A549 treated with ZK216348 at 1 μM for 4 hours (cell line): ENCODE measurements at places on chromosomes 11 and 22. TPM values are rescaled to one million over a fixed set of nuclear protein-coding genes. Genes with fewer than 3 reads are reported as not detected.

OR4D11 gene
- total RNA-seq = not detected in 5 replicates

TBX1 gene
- total RNA-seq = 1.5 to 6.0 TPM (median 4.3 TPM) in 5 replicates

SMARCB1 gene
- 49.8 to 59.1 TPM (median 54.2 TPM) in 5 replicates for total RNA-seq

CYTH4 gene
- total RNA-seq = 0.34 to 2.1 TPM (median 0.76 TPM) in 5 replicates

ATP5MG gene
- 180 to 218 TPM (median 190 TPM) in 5 replicates for total RNA-seq

HDHD5 gene
- 22.9 to 46.2 TPM (median 42.8 TPM) in 5 replicates for total RNA-seq

TSGA10IP gene
- total RNA-seq = not detected in 5 replicates

SLC2A11 gene
- 7.2 to 11.0 TPM (median 9.2 TPM) in 5 replicates for total RNA-seq

ADAMTS15 gene
- total RNA-seq = 4.8 to 10.2 TPM (median 8.7 TPM) in 5 replicates

OR10A2 gene
- not detected in 5 replicates for total RNA-seq

ISX gene
- not detected in 5 replicates for total RNA-seq

OR51I1 gene
- total RNA-seq = not detected in 5 replicates

CABP2 gene
- not detected in 5 replicates for total RNA-seq

DAGLA gene
- total RNA-seq = 3.1 to 6.7 TPM (median 6.3 TPM) in 5 replicates

GLYAT gene
- not detected in 5 replicates for total RNA-seq

SF1 gene
- 158 to 212 TPM (median 184 TPM) in 5 replicates for total RNA-seq

RASSF10 gene
- total RNA-seq = 1.6 to 4.3 TPM (median 3.4 TPM) in 5 replicates

PKP3 gene
- 23.3 to 42.5 TPM (median 38.8 TPM) in 5 replicates for total RNA-seq

GATD1 gene
- total RNA-seq = 29.4 to 58.7 TPM (median 49.3 TPM) in 5 replicates

RIC8A gene
- total RNA-seq = 101 to 126 TPM (median 120 TPM) in 5 replicates

KIAA1671 gene
- 8.2 to 13.0 TPM (median 10.6 TPM) in 5 replicates for total RNA-seq

OR51A2 gene
- total RNA-seq = not detected in 5 replicates

BLID gene
- not detected in 5 replicates for total RNA-seq

FOLR1 gene
- total RNA-seq = not detected in 5 replicates

PARVG gene
- total RNA-seq = not detected in 5 replicates

MMP27 gene
- not detected in 5 replicates for total RNA-seq
